Suppressor macrophage treated with lipopolysaccharide for 4 hours (primary cell): ENCODE measurements at places on chromosomes 3 and 15.

DNA sequence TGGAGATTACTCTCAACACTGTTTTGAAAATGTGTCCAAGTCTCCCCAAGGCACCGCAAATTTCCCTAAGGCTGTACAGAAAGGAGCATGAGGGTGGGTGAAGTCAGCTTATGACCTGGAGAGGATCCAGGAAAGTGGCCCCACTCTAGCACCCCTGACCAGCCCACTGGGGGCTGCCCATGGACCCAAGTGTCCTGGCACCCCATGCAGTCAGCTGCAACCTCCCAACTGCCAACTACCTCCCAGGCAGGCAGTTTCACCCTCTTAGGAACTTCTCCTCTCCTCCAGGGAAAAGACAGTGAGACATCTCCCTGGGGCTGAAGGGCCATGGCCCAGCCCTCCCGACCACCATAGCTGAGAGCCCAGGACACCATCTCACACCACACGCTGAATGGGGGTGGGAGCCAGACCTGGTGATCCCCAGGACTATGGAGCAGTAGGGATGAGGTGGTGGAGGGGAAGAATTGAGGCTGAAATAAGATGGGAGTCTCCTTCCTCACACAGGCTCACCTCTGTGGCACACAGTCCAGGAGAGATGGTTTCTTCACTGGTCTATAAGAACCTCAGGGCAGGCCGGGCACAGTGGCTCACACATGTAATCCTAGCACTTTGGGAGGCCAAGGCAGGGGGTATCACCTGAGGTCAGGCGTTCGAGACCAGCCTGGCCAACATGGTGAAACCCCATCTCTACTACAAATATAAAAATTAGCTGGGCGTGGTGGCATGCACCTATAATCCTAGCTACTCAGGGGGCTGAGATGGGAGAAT, 104.4 kb downstream of the DAPK2 start:
- no peak for DNase-seq

DNA sequence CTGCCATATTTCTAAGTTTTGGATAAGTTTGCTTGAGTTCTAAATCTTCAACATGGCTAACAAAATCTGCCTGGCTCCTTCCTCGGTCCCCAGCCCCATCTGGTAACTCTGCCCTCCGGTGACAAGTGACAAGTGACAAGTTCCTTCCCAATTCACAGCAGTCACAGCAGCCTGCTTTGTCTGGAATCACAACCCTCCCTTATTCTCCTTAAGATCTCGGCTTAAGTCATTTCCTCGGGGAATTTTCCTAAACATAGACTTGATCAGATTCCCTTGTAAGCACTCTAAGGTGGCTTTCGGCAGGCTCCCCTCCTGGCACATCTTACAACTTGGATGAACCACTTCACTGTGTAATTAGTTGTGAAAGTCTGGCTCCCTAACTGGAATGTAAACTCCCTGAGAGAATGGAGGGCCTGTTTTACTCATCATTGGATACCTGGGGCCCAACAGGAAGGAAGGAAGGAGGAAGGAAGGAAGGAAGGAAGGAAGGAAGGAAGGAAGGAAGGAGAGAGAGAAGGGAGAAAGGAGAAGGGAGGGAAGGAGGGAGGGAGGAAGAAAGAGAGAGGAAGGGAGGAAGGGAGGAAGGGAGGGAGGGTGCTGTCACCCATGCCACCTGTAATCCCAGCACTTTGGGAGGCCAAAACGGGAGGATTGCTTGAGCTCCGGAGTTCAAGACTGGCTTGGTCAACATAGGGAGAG, 126.4 kb downstream of the SHQ1 start:
- DNase-seq, result no peak

DNA sequence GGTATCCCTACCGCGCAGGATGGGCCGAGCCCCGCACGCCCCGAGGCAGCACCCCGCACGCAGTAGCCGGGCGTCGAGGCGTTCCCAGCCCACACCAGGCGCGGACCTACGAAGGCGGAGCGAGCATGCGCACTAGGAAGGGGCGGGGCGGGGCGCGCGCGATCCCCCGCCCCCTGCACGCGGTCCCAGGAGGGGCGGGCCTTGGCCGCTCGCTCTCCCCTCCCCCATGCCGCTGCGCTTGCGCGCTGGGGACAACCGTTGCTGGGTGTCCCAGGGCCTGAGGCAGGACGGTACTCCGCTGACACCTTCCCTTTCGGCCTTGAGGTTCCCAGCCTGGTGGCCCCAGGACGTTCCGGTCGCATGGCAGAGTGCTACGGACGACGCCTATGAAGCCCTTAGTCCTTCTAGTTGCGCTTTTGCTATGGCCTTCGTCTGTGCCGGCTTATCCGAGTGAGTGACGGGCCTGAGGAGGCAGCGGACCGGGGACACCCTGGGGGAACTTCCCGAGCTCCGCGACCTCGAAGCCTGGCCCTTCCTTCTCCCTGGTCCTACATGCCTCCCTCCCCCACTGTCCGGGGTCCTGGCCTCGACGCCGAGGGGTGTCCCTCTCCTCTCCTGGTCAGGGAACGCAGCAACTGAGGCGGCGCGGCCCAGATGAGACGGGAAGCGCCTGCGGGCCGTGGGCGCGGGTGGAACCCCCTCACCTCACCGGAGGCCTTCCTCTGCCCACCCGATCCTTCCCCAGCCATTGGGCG, at the start of gene SPESP1:
TSS of gene SPESP1 (plus strand) at position 258 of the 755 bp plus-strand sequence. CDS start at position 387, 129 bp downstream.
- DNase-seq, result peak; percentile 23

- DNase-seq, result peak; percentile 53
Observed at GRCh38 chr3:186930143-186930640, at the start of gene ST6GAL1. TSS of gene ST6GAL1 (plus strand) at chr3:186930526. CDS start at chr3:187042704, 112,178 bp downstream.

DNA sequence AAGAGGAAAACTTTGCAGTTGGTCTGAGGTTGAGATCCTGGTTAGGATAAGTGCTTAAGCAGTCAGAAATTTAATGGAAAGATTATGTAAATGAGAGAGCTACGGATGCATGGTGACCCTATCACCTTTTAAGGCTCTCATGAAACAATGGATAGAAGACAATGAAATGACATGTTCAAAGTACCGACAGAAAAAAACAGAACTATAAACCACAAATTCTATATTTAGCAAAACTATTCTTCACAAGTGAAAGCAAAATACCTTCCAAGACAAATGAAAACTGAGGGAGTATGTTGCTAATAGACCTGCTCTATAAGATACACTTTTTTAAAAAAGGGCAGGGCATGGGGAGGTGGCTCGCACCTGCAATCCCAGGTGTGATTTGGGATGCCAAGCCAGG, 32.2 kb downstream of the DNAAF4 start:
- no peak for DNase-seq

GRCh38 chr3:71061037-71061436, 522.5 kb downstream of the FOXP1 start:
- no peak for DNase-seq

- DNase-seq, result no peak
Observed at GRCh38 chr3:129560269-129560787, 17.4 kb downstream of the H1-8 start.

- peak; percentile 49 for DNase-seq
Observed at GRCh38 chr3:188316021-188316722, 162.2 kb downstream of the LPP start.

- DNase-seq, result peak; percentile 61
Observed at GRCh38 chr3:72018343-72018984, 233.5 kb upstream of the PROK2 start.

DNA sequence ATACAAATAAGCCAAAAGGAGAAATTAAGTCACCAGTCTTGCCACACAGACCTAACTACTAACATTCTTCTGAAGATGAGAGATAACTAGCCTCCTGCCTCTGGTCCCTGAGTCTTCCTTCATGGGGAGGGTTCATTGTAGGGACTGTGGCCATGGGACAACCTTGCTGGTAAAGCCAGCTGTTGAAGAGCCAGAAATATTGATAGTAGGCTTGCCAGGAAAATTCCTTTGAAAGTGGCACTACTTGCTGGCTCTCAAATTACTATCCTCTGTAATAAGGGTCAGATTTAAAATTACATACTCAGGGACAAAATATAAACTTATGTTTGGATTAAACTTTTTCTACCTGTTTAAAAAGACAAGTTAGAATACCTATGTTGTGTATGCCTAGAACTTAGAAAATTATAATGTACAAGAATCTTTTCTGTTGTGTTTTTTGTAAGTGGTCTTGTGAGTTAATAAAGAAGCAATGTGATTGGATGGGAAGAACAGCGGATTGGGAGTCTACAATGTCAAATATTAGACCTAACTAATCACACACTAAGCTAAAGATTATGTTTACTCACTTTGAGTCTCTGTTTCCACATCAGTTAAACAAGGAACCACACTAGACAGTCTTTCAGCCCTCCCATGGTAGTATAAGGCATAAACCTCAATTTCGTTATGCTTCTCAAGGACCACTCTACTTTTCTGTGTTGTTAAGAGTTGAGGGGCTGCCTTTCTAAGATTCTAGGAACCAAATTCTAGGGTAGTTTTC, 60.0 kb upstream of the TRIM71 start:
- peak; percentile 21 for DNase-seq

DNA sequence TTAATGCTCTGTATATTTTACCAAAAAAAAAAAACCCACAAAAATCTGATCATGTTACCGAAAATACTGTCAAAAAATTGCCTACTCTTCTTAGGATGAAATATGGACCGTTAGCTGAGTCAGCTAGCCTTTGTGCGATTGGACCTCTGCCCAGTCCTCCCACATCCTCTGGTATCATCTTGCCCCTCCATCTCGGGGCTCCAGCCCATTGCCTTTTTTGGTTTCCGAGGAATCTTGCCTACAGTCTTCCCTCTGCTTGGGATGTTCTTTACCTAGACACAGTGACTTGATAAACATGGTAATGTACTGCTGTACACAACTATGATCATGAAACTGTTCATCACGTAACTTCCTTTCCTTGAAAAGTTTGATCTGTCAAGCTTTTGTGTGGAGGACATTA, 371.4 kb downstream of the SV2B start:
- DNase-seq, result no peak

DNA sequence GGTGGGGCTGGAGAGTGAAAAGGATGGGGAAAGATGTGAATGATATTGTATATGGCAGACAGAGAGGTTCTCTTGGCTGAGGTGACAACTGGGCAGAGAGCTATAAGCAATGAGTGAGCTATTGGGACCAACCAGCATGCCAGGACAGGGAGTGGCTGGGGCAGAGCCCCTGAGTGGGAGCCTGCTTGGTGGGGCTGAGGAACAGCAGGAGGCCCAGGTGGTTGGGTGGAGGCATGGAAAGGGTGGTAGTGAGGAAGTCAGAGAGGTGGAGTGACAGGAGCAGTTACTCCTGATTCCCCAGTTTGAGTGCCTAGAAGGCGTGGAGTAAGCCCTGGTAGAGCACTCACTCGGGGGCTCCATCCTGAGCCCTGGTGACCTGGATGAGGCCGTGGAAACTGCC, 15.5 kb upstream of the TNFAIP8L3 start:
- DNase-seq, result no peak

GRCh38 chr3:50612234-50612882, 784 bp upstream of the CISH start:
- no peak for DNase-seq

GRCh38 chr3:153976891-153977554, 144.2 kb upstream of the ARHGEF26 start:
- no peak for DNase-seq

- no peak for DNase-seq
Observed at GRCh38 chr3:53139906-53140846, 9.9 kb upstream of the RFT1 start.

- DNase-seq, result no peak
Observed at GRCh38 chr3:31077021-31077601, 182.7 kb upstream of the GADL1 start.

- DNase-seq, result no peak
Observed at GRCh38 chr3:162390891-162391290, 894.3 kb downstream of the OTOL1 start.

- peak; percentile 35 for DNase-seq
Observed at GRCh38 chr15:82871358-82871757, 61.9 kb downstream of the WHAMM start.

GRCh38 chr3:43165786-43166185, 59.9 kb upstream of the POMGNT2 start:
- DNase-seq, result no peak

GRCh38 chr15:69908590-69909420, 188.9 kb downstream of the TLE3 start:
- DNase-seq, result no peak

DNA sequence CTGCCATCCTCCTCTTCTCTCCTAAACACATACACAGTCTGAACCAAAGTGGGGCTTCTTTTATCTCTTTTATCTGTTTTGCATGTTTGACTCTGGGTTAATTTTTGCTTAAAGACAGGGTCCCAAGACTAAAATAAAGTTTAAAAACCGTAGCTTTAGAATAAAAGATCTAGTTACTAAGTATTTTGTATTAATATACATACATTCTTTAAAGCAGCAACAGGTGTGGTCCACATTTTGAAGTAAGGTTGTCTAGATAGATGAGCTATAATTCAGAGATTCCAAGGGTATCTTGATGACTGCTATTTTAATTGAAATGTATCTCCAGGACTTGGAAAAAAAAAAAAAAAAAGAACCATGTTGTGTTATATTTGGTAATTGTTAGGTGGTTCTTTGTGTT, 61.3 kb downstream of the CALML4 start:
- DNase-seq, result no peak
